ENCODE measurements at places on chromosomes 4 and X.

DNA sequence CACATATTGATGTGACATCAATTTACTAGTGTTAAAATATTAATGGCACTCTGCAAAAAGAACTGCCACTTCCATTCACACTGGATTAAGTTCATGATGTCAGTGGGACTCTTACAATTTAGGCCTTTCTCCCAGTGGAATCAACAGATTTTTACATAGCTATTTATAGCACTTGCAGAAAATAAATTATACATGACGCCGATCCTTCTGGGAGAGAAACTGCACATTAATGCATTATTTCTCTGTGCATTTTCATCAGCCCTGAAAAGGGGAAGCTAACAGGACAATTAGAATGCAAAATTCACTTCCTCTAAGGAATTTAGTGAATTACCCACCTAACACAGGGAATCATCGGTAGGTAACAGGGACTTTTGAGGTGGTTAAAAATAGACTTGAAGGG lies 15.7 kb downstream of the LGI2 start:
- DNase-seq = no peak

GRCh38 chr4:139768366-139768765 lies 102.7 kb downstream of the MGST2 start:
- no peak for DNase-seq

DNA sequence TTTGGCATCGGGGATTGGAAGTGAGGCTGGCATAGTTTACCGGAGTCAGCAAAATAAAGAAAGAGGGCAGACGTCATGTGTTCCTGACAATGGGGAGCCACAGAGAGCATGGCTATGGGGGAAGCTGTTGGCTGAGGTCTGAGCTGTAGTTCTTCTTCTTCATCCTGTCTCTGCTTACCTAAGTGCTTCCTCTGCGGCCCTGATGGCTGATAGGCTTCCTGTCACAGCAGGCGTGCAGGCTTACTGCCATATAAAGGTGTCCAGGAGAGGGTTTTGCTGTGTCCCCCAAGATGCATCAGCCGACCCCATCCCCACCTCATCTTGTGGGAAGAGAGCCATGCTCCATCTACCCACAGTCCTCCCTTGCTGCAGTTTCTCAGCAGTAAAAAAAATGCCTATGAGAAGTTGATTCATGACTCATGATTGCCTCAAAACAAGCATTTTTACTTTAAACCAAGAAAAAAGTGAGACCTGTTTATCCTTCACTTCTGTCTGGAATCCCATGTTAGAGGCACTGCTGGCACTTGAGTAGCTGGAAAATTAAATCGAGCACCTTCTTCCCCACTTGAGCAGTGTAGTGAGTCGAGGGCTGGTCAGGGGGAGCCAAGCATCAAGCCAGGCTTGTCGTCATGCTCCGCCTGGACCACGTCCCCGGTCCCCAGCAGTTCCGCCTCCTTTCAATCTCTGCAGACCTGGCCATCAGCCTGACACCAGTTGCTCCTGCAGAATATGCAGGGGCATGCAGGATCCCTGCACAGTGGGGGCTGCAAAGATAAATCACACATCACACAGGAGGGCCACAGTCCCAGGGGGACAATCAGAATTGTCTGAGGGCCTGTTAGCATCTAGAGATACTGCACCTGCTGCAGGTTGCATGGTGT lies 237.8 kb downstream of the EVC2 start:
- no peak for DNase-seq

DNA sequence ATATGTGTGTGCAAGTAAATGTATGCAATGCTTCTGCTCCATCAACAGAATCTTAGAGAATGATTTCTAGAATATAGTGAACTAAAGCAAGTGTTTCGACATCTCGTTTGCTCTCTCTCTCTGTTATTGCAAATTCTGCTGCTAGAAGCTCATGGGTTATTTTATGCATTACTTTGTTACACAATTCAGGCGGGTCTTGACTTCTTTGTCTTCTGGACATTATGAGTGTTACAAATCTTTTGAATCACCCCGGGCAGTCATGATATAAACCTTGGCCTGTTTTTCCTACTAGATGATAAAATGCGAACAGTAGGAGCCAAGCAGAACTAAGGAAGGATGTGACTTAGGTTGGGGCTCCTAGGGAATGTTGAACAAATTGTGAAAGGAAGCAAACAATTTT lies 166.4 kb upstream of the SFRP2 start:
- DNase-seq = no peak

- no peak for DNase-seq
Observed at GRCh38 chr4:25949173-25949748, 35.2 kb downstream of the SMIM20 start.

DNA sequence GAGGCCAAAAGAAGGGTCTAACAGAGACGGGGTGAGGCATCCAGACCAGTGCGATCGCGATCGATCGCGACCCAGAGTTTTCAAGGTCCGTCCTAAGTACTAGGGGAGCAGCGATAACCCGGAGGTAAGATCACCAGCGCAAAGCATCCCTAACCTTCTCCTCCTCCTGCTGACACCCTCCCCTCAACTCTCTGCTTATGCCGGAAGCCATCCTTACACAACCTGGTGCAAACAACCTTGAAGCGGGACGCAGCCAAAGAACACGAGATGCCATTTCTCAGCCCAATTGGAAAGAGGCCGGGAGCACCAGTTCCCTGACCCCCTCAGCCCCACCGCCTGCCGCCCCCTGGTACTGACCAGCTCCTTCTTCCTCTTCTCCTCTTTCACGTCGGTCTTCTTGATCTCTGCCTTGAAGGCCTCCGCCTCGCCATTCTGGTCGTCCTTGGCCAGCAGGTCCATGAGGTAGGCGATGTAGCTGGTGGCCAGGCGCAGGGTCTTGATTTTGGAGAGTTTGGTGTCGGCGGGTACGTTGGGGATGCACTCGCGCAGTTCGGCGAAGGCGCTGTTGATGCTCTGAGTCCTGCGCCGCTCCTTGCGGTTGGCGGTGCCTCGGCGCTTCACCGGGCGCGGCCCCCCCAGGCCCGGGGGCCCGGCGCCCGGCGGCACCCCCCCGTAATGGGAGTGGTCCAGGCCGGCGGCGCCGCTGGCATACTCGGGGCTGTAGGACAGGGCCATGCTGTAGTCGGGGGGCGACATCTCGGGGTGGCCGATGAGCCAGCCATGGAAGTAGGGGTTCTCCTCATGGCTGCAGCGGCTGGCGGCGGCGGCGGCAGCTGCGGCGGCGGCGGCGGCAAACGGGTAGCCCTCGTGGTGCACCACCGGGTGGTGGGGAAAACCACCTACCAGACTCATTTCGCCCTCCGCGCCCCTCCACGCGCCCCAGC lies 1.4 kb downstream of the HAND2 start:
- peak; percentile 55 for DNase-seq
